Osteoblast (primary cell): ENCODE measurements at places on chromosomes 7 and 10. TPM values are rescaled to one million over a fixed set of nuclear protein-coding genes. Genes with fewer than 3 reads are reported as not detected.

GRCh38 chr7:132475669-132476116 lies 100.6 kb downstream of the PLXNA4 start:
- no peak for DNase-seq

- DNase-seq, result no peak
Observed at GRCh38 chr10:88347597-88348304, 235.4 kb downstream of the RNLS start.

GRCh38 chr7:69651101-69651590 lies 52.9 kb downstream of the AUTS2 start:
- DNase-seq, result no peak

COL13A1 gene
- total RNA-seq, result 1.1 and 1.8 TPM in 2 replicates

CAV1 gene
- 291 and 337 TPM in 2 replicates for total RNA-seq
